ENCODE measurements at places on chromosomes 2 and 18. TPM values are rescaled to one million over a fixed set of nuclear protein-coding genes. Genes with fewer than 3 reads are reported as not detected.
A peak's percentile ranks its signal among the peaks of the same experiment; 100 is the strongest.

Gene XDH
- total RNA-seq = not detected

Gene SNORC
- total RNA-seq = 2.1 TPM

GRCh38 chr2:105797298-105797819 lies 52.6 kb downstream of the NCK2 start:
- DNase-seq = peak; percentile 69
- H3K27me3 ChIP-seq = no peaks in the 10 kb centered on the region
- peaks cover 44% of the 10 kb centered on the region for H3K36me3 ChIP-seq
- H3K27ac ChIP-seq = peak overlapping the region; percentile 94
- peaks cover 96% of the 10 kb centered on the region for H3K4me1 ChIP-seq

Gene G6PC2
- total RNA-seq = not detected

- peaks cover 12% of the 10 kb centered on the region for H3K27me3 ChIP-seq
- no peak for DNase-seq
- no peak overlapping the region for H3K27ac ChIP-seq
- H3K4me1 ChIP-seq = no peaks in the 10 kb centered on the region
Measured at GRCh38 chr2:9174771-9175437, 31.7 kb upstream of the ASAP2 start.

DNA sequence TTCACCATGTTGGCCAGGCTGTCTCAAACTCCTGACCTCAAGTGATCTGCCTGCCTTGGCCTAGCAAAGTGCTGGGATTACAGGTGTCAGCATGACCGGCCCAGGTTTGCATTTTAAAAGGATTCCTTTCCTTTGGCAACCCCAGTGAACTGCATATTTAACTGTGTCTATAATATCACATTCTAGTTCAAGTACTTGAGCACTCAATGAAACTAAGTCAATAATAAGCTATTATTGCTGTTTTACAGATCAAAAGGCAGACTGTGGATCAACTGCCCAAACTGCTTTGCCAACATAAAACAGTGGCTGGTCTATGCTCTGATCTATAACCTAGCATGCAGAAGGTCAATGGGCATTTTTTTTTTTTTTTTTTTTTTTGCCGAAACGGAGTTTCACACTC lies 144.5 kb downstream of the USP34 start:
- peaks cover 40% of the 10 kb centered on the region for H3K36me3 ChIP-seq
- peaks cover 19% of the 10 kb centered on the region for H3K4me1 ChIP-seq
- no peak overlapping the region for H3K27ac ChIP-seq
- no peak overlapping the region for H3K4me3 ChIP-seq
- no peaks in the 10 kb centered on the region for H3K27me3 ChIP-seq

DNA sequence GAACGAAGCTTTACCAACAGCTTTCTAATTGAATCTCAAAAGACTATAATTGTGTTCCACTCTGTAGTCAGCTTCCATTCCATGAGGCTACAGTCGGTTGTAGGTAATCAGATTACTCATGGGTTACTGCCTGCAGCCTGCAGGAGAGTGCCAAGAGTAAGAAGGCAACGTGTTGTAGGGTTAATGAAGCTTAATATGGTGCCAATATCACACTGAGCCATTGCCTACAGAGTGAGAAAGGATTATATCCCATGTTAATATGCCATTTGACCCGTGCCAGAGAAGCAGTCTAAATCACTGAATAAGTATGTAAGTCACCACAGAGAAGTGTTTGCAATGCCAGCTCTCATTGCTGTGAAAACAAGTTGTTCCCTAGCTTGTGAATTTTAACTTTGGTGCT lies 734.5 kb upstream of the ACVR2A start:
- no peak overlapping the region for H3K4me3 ChIP-seq
- H3K4me1 ChIP-seq = no peaks in the 10 kb centered on the region
- no peak overlapping the region for H3K27ac ChIP-seq
- no peaks in the 10 kb centered on the region for H3K36me3 ChIP-seq
- H3K27me3 ChIP-seq = peaks cover 2% of the 10 kb centered on the region
- DNase-seq = no peak

DNA sequence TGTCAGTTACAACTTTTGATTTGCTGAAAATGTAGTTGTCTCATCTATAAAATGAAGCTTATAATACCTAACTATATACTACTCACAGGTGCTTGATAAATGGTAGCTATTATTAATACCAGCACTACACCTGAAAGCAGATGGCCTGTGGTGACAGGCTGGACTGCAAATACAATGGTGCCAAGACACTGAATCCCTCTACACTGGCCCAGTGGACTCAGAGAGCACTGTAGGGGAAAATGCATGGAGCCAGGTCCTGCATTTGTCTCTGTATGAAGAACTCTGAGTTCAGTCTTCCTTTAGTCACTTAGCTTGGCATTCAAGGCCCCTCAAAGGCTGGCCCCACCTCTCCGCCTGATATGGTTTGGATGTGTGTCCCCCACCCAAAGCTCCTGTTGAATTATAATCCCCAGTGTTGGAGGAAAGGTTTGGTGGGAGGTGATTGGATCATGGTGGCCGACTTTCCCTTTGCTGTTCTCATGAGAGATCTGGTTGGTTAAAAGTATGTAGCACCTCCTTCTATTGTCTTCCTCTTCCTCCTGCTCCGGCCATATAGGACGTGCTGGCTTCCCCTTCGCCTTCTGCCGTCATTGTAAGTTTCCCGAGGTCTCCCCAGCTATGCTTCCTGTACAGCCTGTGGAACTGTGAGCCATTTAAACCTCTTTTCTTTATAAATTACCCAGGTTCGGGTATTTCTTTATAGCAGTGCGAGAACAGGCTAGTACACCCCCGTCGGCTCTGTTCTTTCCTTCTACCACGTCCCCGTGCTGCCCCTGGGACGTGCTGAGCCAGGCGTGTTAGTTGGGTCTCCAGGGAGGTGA lies 11.1 kb upstream of the NTSR2 start:
- no peak overlapping the region for H3K4me3 ChIP-seq
- no peak overlapping the region for H3K27ac ChIP-seq
- DNase-seq = no peak
- H3K4me1 ChIP-seq = peaks cover 4% of the 10 kb centered on the region
- peaks cover 18% of the 10 kb centered on the region for H3K27me3 ChIP-seq

Data from activated CD4-positive, alpha-beta T cell treated with anti-CD3 and anti-CD28 coated beads for 36 hours (primary cell).